ENCODE measurements at places on chromosomes 16 and 17.

DNA sequence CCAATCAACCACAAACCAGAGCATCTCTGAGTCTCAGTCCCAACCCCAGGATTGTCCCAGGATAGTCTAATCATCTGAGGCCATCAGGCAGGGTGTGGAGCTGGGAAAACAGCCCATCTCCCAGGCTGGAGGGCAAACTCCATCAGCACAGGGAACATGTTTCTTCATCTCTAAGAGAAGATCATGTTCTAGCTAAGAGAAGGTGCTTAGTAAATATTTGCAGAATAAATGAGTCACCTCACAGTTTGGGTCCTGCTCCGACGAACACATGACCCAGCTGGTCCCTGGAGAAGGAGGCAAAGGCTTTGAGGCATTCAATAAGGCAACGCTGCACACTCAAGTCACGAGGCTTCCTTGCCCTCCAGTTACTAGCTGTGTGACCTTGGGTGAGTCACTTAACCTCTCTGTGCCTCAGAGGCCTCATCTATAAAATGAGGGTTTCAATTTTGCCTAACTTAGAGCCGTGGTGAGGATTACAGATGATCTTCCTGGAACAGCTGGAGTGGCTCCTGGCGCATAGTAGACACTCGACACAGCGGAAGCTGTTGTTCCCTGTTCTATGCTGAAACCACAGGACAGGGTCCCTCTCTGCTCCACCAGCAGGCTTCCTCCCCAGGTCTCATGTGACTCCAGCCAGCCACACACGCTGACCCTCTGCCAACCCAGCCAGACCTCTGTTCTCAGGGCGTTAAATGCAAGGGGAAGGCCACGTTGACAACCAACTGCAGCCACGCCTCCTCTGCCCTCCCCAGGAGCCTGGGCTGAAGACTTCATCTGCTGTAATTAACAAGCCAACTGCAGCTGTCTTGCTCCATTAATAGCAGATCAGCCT, 10.3 kb upstream of the RPL38 start:
- peak; percentile 82 for ATAC-seq

GRCh38 chr17:64242633-64243032, 20.4 kb downstream of the TEX2 start:
- ATAC-seq = no peak

GRCh38 chr16:55559933-55560516, 6.5 kb upstream of the CAPNS2 start:
- ATAC-seq = no peak

- no peak for ATAC-seq
Measured at GRCh38 chr17:37741341-37742115, 3.3 kb downstream of the HNF1B start.

GRCh38 chr17:78993241-78993956, 13.7 kb upstream of the LGALS3BP start:
- no peak for ATAC-seq

DNA sequence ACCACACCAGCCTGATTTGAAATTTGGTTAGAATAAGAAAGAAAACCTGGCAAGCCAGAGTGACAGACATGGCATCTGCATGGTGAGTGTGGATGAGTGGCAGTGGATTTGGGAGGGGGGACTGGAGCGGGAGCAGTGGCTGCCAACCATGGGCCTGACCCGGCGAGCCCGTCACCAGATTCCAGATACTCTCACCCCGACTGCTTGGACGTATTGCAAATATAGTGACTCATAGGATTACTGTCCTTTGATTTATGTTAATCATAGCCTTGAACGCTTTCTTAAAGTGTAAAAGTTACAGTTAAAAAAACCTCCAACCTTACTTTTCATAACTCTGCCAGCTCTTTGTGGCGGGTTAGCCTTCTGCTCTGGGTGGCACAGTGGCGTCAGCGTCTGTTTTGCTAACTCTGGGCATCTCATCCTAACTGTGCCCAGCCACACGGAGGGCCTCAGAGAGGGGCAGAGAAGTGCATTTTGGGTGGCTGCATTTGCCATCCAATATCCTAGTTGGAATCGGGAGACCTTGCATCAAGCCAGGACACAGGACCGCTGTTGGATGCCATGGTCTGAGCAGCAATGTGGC, 26.8 kb upstream of the FOXK2 start:
- ATAC-seq = peak; percentile 23

- ATAC-seq = no peak
Measured at GRCh38 chr16:72554935-72555334, 383.0 kb upstream of the PMFBP1 start.

- ATAC-seq = no peak
Measured at GRCh38 chr16:10806698-10807097, 11.9 kb downstream of the TVP23A start.

DNA sequence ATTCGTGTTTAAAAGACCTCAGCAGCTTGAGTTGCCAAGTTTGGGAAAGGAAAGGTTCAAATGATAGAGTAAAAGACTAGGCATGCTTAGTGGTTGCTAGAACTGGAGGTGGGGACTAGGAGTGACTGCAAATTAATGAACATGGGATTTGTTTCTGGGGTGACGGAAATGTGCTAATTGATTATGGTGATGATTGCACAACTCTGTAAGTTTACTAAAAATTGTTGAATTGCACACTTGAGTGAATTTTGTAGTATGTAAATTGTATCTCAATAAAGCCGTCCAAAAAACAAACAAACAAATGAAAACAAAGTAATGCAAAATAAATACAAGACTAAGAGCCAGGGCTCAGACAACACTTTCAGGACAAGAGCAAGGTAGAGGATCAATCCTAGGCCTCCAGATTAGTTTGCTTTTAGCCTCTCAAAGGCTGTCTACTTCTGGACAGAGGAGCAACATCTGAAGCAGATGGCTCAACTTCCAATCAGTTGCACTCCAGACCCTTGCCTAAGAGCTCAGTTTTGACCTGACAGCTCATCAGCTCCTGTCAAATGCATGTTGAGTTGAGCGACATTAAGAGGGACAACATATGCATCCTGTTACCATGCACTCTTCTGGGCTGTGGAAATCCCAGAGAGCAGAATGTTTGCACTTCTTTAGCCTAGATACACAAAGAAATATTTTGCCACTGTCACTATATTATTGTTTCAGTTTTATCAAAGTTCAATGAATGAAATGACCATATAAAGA, 111.2 kb upstream of the ASIC2 start:
- ATAC-seq = no peak

- ATAC-seq = peak; percentile 54
Measured at GRCh38 chr17:43367737-43368242, 31.0 kb upstream of the ARL4D start.

- no peak for ATAC-seq
Measured at GRCh38 chr16:9169094-9169493, 77.7 kb downstream of the HAPSTR1 start.

GRCh38 chr16:71966932-71967331, 33.3 kb downstream of the PKD1L3 start:
- no peak for ATAC-seq

- no peak for ATAC-seq
Measured at GRCh38 chr16:576197-576822, 6.5 kb downstream of the PIGQ start.

DNA sequence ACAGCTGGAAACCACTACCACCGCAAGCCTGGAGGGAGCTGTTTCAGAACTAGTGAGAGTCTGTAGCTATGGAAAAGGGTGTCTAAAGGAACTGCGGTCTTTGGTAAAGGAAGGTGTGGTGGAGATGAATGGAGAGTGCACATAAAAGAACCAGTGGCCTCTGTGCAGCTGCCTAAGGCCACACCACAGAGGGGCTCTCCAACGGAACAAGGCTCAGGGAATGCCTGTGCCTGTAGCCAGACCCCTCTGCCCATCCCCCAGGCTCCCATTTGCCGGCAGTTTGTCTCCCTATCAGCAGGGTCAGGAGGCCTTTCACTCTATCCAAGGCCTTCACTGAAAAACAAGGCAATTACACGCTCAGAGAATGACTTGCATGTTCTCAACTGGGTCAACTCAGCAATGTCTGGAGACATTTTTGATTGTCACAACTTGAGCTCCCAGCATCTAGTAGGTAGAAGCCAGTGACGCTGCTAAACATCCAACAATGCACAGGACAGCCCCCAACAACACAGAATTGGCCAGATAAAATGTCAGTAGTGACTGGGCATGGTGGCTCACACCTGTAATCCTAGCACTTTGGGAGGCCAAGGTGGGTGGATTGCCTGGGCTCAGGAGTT, 3.3 kb upstream of the FDXR start:
- no peak for ATAC-seq

- no peak for ATAC-seq
Measured at GRCh38 chr17:67168496-67168895, 76.5 kb downstream of the HELZ start.

- no peak for ATAC-seq
Measured at GRCh38 chr16:72191551-72191950, 19.6 kb upstream of the PMFBP1 start.

DNA sequence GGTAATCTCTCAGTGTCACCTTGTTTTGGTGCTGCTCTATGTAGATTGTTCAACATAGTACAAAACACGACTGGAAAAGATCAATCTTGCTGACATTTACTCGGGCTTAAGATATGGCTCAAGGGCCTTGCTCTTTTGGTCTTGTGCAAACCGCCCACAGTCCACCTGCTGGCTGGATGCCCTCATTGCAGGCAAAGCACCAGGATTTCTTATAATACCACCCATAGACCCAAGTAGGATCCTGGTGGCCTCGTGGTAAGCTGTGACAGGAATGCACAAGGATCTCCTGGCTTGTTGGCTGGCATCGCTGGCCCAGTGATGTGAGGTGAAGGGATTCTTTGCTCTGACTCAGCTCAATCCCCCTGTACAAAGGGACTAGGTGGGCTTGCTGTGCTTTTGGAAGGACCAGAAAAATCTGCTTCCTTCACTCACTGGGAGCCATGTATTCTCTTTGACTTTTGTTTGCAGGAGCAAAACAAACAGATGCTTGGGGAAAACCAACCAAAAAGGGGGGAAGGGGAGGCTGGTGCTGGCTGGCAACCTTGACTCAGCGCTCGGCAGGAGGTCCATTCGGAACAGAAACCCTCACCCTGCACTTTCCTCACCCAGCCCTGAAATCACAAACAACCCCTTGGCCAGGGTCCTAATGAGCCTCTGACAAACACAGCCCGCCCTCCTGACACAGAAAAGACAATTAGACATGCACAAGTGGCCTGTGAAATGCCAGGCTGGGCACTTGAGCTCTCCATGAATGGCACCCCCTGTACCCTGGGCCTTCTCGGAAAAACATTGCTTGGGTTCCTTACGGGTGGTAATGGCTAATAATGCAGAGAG, 36.6 kb upstream of the MED9 start:
- peak; percentile 78 for ATAC-seq

DNA sequence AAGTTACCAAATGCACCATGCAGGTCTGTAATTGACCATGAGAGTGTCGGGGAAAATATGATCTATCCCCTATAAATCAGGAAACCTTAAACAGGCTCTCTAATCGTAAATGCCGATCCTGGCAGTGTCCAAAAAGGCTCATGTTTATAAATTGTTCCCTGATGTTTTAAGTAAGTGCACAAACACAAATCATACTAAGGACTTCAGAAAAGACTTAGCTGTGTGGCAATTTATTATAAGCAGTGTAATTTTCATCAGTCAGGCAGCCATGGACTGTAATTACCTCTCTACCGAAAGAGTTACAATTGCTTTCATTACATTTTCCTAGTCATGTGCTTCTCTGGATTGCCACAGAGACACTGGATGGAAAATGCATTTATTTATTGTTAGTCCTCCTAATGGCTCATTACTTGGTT, 73.4 kb upstream of the COX10 start:
- no peak for ATAC-seq

DNA sequence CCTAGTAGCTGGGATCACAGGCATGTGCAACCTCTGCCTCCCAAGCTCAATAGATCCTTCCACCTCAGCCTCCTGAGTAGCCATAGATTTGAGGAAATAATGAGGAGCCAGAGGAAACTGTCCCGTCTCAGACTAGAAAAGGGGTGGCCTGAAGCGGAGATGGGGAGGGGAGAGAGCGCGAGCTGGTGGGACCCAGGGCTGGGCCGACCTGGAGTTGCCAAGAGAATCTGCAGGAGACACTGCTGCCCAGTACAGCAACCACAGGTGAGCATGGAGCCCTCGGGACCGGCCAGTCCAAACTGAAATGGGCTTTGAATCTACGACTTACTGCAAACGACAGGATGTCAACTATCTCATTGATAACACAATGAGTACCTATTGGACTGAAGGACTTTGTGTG, 24.3 kb downstream of the CD300A start:
- ATAC-seq = no peak

- ATAC-seq = no peak
Measured at GRCh38 chr17:77692571-77693161, 265.8 kb upstream of the TNRC6C start.

DNA sequence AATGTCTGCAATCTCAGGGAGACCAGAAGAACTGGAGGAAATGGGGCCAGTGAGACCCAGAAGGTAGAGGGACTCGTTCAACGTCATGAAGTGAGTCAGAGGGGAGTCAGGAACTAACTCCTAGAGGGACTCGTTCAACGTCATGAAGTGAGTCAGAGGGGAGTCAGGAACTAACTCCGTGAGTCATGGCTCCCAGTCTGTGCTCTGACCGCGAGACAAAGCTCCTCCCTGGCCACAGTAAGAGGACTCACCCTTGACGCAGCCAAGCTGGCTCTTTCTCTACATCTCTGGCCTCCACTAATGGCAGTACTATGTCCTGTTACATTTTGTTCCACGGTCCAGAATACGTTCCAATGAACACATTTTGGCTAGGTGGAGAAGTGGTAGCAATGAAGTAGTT, 902.5 kb downstream of the KCNJ2 start:
- peak; percentile 100 for ATAC-seq

DNA sequence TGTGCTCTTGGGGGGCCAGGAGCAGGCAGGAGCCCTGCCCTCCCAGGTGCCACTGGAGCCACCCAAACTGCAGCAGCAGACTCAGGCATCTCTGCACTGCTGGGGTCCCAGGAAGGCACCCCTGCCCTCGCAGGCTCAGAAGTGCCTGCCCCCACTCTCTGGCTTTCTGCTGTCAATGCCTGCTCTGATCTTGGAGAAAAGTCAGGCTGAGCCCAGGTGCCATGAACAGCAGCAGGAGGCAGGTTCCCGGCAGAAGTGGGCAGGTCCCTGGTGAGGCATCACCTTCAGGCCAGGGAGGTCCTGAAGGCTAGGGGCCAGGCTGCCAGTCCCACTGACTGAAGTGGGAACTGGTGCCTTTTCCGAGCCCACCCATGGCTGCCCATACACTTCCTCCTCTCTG, 106.5 kb downstream of the MGAT5B start:
- ATAC-seq = no peak

DNA sequence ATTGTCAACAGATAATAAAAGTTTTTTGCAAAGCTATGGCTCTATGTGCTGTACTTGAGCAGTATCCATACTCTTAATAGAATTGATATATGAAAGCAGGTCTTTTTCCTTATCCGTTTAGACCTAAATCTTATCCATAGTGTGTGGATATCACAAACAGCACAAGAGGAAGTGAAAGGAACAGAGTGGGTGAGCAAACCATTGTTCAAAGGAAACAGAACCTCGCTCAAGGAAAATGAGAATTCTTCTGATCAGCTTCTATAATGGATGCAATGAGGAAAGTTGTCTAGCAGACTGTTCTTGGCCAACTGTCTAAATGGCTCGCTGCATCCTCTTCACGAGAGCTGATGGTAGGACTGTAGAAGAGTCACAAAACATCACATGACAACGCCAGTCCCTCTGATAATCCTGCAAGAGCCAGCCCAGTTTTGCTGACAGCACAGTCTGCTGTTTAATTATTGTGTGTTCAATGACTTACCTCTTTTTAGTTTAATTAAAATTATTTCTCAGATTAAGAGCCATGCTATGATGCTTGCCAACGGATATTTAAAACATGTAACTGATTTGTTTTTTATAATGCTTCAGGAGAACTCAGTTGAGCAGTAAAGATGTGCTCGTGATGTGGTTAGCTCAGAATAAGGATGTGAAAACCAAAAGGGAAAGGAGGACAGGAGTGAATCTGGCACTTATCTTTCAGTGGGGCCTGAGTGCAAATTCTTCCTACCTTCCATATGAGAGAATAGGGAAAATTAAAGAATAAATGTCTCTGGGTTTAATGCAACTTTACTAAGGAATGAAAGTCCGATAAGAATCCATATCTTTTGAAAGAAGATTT, 38.5 kb downstream of the WWOX start:
- ATAC-seq = no peak

Data from esophagus mucosa (tissue), 1 donor.